ENCODE measurements at places on chromosomes 13 and 19.
A peak's percentile ranks its signal among the peaks of the same experiment; 100 is the strongest.

DNA sequence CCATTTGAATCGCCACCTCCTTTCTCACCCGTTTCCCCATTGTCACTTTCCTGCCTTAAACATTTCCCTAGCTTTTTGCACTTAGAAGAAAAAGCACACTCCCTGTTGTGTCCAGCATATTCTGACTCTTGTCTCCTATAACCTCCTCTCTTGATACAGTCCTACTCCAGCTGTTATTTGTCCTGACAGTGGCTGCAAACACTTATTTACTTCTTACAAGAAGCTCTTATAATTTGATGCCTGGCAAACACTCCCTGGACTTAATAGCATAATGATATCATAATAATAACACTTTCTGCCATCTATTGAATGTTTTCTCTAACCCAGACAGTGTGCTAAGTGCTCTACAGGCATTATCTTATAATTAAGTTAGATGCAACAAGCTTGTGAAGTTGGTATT lies 76.6 kb downstream of the DGKH start:
- no peak for DNase-seq

GRCh38 chr13:71785361-71785760 lies 81.6 kb downstream of the DACH1 start:
- no peak for DNase-seq

- DNase-seq = no peak
Observed at GRCh38 chr19:49533551-49534488, 6.0 kb downstream of the RCN3 start.

- DNase-seq = no peak
Observed at GRCh38 chr13:100944791-100945345, 270.3 kb upstream of the TMTC4 start.

DNA sequence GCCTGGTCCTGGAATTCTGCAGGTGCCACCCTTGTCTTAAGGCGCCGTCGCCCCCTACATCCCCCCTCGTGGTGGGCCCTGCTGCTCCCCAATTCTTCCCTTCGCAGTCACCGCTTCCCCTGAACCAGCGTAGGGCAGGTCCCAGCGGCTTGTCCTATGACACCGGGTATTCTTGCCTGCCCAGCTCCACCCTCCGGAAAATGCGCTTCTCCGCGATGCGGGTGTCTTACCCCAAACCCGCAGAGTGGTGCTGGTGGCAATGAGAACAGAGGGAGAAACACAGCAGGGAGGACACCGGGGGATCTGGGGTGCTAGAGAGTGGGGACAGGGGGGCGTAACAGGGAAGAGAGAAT lies 9.0 kb downstream of the ZNF808 start:
- DNase-seq = no peak

DNA sequence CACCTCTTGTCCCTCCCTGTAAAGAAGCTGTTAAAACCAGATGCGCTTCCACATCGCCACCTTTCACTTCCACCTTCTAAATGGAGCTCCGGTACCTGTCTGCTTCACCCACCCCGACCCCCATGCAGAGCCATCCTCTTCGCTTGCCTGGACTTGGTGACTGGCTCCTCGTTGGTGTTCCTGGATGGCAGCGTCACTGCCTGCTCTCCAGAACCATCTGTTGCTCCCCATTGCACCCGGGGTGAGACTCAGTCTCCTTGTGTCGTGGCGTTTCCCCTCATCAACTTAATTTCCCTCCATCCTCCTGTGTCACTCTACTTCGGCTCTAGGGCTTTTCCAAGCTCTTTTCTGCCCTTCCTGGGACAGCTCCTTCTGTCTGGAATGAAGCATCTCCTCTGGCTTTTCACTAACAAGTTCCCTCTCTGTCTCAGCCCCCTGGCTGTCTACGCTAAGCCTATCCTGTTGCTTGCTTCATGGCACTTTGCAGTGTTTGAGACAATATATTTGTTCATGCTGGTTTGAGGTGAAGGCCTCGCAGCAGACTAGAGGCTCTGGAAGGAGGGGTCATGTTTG lies 10.3 kb downstream of the CEBPG start:
- no peak for DNase-seq

GRCh38 chr19:16213076-16213475 lies 15.4 kb downstream of the AP1M1 start:
- DNase-seq = no peak

DNA sequence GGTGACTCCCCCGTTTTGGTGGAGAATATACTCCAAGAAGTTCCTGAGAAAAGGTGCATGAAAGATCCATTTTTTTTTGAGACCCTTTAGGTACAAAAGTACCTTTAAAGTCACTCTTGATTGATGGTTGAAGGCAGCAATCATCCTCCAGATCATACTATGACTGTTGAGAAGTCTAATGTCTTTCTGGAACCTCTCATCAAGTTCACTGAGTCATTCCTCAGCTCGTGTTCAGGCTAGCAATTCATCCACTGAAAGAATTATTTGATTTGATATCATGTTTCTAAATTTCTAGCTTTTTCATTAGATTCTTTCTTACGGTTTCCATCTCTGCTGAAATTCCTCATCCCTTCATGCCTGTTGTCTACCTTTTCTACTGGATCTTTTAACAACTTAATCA lies 65.1 kb upstream of the GJB6 start:
- DNase-seq = no peak

- no peak for DNase-seq
Observed at GRCh38 chr13:111326621-111326965, 6.2 kb downstream of the TEX29 start.

DNA sequence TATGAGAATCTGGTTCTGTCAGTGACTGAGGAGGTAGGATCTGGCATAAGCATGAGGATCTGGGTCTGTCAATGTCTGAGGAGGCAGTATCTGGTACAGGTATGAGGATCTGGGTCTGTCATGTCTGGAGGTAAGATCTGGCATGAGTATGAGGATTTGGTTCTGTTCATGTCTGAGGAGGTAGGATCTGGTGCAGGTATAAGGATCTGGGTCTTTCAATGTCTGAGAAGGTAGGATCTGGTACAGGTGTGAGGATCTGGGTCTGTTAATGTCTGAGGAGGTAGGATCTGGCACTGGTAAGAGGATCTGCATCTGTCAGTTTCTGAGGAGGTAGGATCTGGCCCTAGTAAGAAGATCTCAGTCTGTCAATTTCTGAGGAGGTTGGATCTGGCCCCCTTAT lies 12.4 kb upstream of the PDCD2L start:
- DNase-seq = no peak

GRCh38 chr13:106499896-106500295 lies 35.6 kb downstream of the EFNB2 start:
- DNase-seq = no peak

DNA sequence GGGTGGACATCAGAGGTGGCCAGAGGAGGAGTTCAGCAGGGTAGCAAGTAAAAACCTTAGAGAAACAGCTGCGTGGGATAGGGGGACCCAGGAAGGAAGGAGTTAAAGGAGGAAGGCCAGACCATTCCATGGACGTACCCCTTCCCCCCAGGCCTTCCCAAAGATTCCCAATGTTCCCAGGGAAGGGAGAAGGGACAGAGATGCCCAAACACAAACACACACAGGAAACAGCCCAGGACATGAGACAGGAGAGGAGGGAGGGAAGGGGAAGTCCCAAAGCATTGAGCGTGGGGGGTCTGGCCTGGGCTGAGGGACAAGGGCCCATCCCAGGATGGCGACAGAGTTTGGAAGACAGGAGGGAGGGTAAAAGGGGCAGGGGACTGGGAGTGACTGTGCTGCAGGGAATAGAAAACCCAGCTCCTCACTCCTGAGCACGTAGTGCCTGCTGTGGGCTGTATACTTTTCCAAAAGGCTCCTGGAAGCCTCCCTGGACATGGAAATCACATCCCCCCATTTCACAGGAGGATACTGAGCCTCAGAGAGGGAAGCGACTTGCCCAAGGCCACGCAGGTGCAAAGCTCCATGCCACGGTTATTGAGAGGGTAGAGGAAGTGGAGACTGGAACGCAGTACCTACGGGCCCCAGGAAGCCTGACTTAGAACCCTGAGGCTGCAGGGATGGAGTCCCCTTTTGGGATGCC lies 1.1 kb downstream of the SYDE1 start:
- no peak for DNase-seq

DNA sequence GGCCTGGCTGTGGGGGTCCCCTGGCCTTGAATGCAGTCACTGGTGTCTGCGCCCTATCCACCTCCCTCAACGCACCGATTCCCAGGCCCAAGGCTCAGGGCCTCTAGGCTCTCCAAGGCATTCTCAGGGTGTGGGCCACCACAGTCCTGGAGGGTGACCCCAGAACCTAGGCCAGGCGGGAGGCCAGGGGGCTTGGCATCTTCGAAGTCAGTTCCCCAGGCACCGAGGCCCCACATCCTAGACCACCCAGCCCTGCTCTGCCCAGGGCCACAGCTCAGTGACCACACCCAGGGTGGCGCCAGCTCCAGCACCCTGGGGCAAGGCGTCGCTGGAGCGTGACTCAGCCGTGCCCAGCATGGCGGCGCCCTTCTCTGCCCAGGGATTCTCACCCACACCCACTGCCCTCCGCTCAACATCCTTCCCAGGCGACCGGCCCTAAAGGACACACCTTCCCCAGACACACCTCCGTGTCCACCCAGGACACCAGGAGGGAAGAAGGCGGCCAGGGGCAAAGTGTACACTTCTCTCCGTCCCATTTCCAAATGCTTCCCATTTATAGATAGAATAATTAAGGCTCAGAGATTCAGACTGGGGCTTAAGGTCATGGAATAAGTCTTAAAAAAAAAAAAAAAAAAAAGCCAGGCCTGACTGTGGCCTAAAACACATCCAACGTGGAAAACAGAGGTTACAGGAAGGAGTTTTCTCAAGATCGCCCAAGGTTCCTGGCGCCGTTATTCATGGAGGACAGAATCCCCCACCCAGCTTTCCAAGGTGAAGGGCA lies 36.4 kb upstream of the NANOS3 start:
- DNase-seq = no peak

DNA sequence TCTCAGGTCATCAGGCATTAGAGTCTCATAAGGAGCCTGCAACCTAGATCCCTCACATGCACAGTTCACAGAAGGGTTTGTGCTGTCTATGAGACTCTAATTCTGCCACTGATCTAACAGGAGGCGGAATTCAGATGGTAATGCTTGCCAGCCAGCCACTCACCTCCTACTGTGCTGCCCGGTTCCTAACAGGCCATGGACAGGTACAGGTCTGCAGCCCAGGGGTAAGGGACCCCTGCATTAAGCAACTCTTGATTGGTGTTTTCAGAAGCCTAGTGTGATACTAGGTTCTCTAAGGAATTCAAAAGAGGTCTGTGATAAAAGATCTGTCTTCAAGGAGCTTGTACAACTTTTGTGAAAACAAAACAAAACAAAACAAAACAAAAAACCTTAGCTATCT lies 31.1 kb downstream of the CAB39L start:
- no peak for DNase-seq

- no peak for DNase-seq
Observed at GRCh38 chr13:27813826-27814225, 21.5 kb downstream of the GSX1 start.

DNA sequence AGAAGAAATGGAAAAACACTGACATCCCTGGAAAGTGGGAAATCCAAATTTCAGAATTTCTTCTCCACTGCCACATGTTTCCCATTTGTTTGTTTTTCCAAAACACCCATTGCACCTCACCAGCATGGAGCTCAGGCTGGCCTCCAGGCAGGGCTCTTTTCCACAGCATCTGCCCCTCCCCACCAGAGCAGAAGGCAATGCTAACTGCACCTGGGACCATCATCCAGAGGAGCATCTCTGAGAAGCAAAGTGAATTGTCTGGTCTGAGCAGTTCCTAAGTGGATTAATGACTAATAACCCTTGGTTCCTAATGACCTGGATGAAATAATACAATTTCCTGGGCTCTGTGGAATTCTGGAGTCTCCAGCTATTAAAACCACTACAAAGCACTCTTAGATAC lies 8.8 kb upstream of the CYSLTR2 start:
- DNase-seq = no peak

DNA sequence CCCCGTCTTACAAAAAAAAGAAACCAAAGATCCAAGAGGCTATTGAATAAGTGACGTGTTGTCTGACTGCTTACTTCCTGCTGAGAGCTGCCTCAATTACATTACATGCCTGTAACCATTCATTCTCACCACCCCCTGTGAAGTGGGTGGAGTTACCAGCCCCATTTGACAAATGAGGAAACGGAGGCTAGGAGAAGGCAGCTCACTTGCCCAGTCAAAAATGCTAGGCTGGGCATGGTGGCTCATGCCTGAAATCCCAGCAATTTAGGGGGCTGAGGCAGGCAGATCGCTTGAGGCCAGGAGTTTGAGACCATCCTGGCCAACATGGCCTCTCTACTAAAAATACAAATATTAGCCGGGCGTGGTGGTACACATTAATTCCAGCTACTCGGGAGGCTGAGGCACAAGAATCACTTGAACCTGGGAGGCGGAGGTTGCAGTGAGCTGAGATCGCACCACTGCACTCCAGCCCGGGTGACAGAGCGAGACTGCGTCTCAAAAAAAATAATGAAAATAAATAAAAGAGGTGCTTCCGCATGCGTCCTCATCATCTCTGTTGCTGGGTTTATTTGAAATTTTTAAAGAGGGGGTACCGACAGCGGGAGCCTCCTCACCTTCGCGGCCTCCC lies 499 bp downstream of the LSM7 start:
- peak; percentile 68 for DNase-seq

DNA sequence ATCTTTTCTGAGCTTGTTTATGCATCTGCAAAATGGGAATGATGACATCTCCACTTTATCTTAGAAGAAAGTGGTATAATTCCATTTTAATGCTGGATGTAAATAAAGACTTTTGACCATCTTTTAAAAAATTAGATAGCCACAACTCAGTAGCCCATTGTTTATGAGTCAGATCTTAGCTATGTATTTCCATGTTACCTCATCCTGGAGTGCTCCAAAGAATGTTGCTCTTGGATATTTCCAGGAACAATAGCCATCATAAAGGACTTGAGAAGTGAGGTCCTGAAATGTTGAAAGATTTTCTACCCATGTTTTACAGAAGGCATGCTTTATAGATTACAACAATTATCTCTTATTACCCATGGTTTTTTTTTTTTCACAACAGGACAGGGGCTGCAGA lies 229.3 kb upstream of the EDNRB start:
- DNase-seq = no peak

DNA sequence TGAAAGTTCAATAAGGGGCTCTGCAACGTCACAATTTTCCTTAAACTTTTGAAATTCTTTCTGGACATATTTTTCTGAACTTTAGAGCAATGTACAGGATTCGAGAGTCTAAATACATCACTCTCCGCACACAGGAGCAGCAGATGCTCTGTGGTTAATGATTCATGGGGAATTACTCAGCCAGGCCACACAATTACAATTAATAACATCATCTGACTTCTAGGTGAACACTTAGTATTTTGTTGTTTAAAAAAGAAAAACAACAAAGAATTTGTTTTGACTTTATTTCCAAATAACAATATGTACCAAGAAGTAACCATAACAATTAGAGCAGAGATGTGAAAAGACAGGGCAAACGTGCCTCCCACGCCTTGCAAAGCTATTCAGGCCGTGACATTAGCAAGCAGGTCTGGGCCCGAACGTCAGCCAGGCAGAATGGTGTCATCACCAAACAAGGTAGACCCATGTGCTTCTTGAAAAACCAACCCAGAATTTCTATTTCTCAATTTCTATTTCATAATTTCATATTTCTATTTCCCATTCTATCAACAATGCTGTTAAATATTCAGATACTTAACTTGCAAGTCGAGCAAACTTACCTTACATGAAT lies 236.3 kb downstream of the COL4A1 start:
- no peak for DNase-seq

All from NT2/D1 (cell line).